ENCODE measurements at places on chromosomes 13 and 19.

- no peak for DNase-seq
Measured at GRCh38 chr13:41985788-41986508, 25.0 kb upstream of the VWA8 start.

DNA sequence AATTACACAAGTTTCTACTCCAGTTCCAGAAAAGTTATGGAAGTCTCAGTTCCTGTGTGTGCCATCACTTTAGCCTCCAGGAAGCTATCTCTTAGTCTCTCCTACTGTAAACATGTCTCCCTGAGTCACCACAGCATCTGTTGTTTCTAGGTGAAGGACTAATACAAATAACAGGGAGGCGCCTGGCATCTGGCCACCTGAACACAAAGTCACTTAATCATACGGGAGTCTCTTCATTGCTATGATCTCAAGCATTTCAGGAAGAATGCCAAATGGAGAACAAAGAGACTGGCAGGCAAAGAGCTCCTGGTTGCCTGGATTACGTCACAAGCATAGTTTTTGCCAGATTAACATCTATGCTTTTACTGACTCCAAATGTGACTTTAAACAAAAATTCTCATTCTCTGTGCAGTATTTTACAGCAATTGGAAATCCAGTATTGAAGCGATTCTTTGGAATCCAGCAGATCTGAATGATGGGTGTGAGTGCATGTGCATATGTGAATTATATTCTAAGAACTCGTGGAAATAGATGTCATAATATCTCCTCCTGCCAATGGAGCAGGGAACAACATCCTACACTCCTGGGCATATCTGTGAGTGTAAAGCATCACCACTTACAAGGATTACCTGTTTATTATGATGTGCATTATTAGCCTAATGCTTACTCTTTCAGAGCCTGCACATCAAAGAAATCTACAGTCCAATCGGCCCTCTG, 572.8 kb downstream of the PCDH9 start:
- DNase-seq: no peak

DNA sequence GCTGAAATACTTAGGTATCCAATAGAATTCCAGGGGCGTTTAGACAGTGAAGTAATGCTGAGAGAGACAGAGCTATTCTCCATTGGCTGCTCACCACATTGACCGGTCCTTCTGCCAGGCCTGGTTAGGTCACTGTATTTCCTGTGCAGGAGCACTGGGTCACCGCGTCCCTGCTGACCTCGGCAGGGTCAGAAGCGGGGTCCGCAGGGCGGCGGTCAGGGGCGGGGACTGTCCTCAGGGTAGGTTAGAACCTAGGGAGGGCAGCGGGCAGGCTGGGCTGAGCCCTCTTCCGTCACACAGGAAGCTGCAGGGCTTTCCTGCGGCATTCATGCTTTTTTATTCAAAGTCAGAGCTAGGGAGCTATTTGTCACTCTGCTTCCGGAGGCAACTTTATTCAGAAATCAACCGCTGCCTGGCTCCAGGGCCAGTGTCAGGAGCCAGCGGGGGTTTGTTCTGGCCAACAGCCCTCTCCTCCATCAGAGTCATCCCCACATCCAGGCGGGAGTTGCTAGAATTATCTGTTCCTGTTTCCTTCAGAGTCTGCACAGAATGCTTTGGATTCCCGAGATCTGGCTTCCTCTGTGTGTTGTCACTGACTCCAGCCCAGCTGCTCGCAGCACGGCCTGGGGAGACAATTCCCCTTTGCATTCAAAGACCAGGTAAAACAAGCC, 81.2 kb upstream of the WASF3 start:
- DNase-seq: no peak

DNA sequence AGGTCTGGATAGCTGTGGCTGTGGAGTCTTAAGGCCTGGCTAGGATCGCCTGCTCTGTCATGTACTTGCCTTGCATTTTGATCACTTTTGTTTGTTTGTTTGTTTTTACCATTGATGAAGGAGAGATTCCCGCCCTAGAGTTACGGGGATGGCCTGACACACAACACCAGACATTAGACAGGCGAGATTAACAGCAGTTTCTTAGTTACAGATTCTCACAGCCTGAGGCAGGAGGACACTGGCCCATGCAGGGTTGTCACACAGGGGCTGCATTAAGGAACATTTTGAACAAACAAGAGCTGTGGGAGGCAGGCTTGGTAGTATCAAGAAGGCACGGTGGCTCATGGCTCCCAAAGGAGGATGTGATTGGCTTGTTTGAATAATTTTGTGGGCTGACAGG, 291.8 kb downstream of the HS6ST3 start:
- DNase-seq: no peak

DNA sequence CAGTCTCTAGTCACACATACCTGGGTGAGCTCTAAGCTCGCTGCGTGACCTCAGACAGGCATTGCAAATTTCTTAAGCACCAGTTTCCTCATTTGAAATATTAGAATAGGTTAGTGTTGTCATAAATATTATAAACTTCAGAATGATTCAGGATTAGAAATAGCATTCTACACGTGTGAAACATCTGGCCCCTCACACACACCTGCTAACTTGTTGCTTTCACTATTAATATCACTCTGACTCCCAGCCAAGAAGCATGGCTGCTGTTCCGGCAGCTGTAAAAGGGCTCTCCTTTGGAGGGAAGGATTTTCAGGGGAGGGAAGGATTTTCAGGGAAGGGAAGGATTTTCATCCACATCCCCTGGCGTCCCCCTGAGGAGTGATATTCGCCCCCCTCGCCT, 161.3 kb upstream of the GPR12 start:
- DNase-seq: no peak

Measured in T follicular helper cell (primary cell).